A549 treated with AZD2906 at 1 μM for 4 hours (cell line): ENCODE measurements at places on chromosomes 2 and 18. TPM values are rescaled to one million over a fixed set of nuclear protein-coding genes. Genes with fewer than 3 reads are reported as not detected.

The ZNF396 gene
- 0.54 to 0.89 TPM (median 0.60 TPM) in 5 replicates for total RNA-seq

The IL18R1 gene
- 1.0 to 1.4 TPM (median 1.4 TPM) in 5 replicates for total RNA-seq

The PRSS56 gene
- 0.06 to 0.17 TPM (median 0.09 TPM) in 5 replicates for total RNA-seq

The PUS10 gene
- total RNA-seq: 2.0 to 3.7 TPM (median 2.5 TPM) in 5 replicates

The PAX8 gene
- total RNA-seq: 0.51 to 0.98 TPM (median 0.76 TPM) in 5 replicates

The RAB17 gene
- 0.14 to 0.43 TPM (median 0.28 TPM) in 5 replicates for total RNA-seq

The SNED1 gene
- total RNA-seq: 0.53 to 1.5 TPM (median 1.1 TPM) in 5 replicates

The ADCYAP1 gene
- not detected in 5 replicates for total RNA-seq

The FMNL2 gene
- 28.4 to 36.5 TPM (median 32.9 TPM) in 5 replicates for total RNA-seq

The KCNIP3 gene
- total RNA-seq: 1.4 to 2.4 TPM (median 2.2 TPM) in 5 replicates

The REG1B gene
- not detected in 5 replicates for total RNA-seq

The FEV gene
- not detected in 5 replicates for total RNA-seq

The SANBR gene
- 10.9 to 14.9 TPM (median 12.2 TPM) in 5 replicates for total RNA-seq

The SLC19A3 gene
- total RNA-seq: 1.6 to 3.1 TPM (median 2.8 TPM) in 5 replicates

The ST8SIA5 gene
- total RNA-seq: 0.07 TPM in 1 of 5 replicates, not detected in the others

The RTP5 gene
- total RNA-seq: not detected in 5 replicates

The GLI2 gene
- total RNA-seq: 16.8 to 26.9 TPM (median 22.1 TPM) in 5 replicates

The CAMKMT gene
- 3.5 to 5.4 TPM (median 4.8 TPM) in 5 replicates for total RNA-seq

The LRATD1 gene
- total RNA-seq: 0.09 to 0.17 TPM (median 0.14 TPM) in 5 replicates

The GNLY gene
- total RNA-seq: 0.20 to 0.45 TPM (median 0.35 TPM) in 4 of 5 replicates, not detected in the other

The RDH14 gene
- total RNA-seq: 34.5 to 40.4 TPM (median 39.3 TPM) in 5 replicates

The ABHD1 gene
- 1.3 to 1.6 TPM (median 1.3 TPM) in 5 replicates for total RNA-seq

The DSC3 gene
- total RNA-seq: 1.00 to 1.9 TPM (median 1.2 TPM) in 5 replicates

The TBR1 gene
- total RNA-seq: 0.01 to 0.20 TPM (median 0.06 TPM) in 4 of 5 replicates, not detected in the other

The MFF gene
- total RNA-seq: 94.2 to 104 TPM (median 100 TPM) in 5 replicates

The NTSR2 gene
- total RNA-seq: 0.05 to 0.08 TPM in 2 of 5 replicates, not detected in the others

The ELOA2 gene
- not detected in 5 replicates for total RNA-seq

The DLGAP1 gene
- 0.01 to 0.06 TPM in 2 of 5 replicates, not detected in the others for total RNA-seq

The SP140L gene
- total RNA-seq: 2.7 to 3.8 TPM (median 3.1 TPM) in 5 replicates

The ABCG8 gene
- not detected in 5 replicates for total RNA-seq

The XIRP2 gene
- total RNA-seq: not detected in 5 replicates

The RNU2-63P gene
- 1.4 TPM in 1 of 5 replicates, not detected in the others for total RNA-seq

The HOXD9 gene
- total RNA-seq: 0.83 to 1.6 TPM (median 1.2 TPM) in 5 replicates

The VSNL1 gene
- total RNA-seq: not detected in 5 replicates

The MYCN gene
- 0.03 TPM in 3 of 5 replicates, not detected in the others for total RNA-seq

The MARCHF4 gene
- total RNA-seq: 21.4 to 26.2 TPM (median 24.2 TPM) in 5 replicates

The RUFY4 gene
- 0.08 TPM in 1 of 5 replicates, not detected in the others for total RNA-seq

The CDH2 gene
- total RNA-seq: 35.6 to 54.6 TPM (median 43.0 TPM) in 5 replicates

The SCYGR6 gene
- total RNA-seq: not detected in 5 replicates

The DGKD gene
- 68.3 to 79.0 TPM (median 73.6 TPM) in 5 replicates for total RNA-seq

The ACTR1B gene
- total RNA-seq: 35.9 to 44.5 TPM (median 42.5 TPM) in 5 replicates

The IAH1 gene
- 82.8 to 109 TPM (median 104 TPM) in 5 replicates for total RNA-seq

The RAB12 gene
- 22.3 to 26.5 TPM (median 24.0 TPM) in 5 replicates for total RNA-seq

The ANKRD30B gene
- total RNA-seq: not detected in 5 replicates

The SCYGR3 gene
- not detected in 5 replicates for total RNA-seq

The TTC27 gene
- 22.8 to 28.8 TPM (median 23.3 TPM) in 5 replicates for total RNA-seq

The MYO7B gene
- total RNA-seq: 0.14 to 0.62 TPM (median 0.23 TPM) in 5 replicates

The FOXI3 gene
- 0.05 to 0.06 TPM (median 0.05 TPM) in 4 of 5 replicates, not detected in the other for total RNA-seq

The UGT1A10 gene
- 0.03 to 0.14 TPM (median 0.08 TPM) in 4 of 5 replicates, not detected in the other for total RNA-seq

The DPYSL5 gene
- total RNA-seq: 4.1 to 5.6 TPM (median 5.2 TPM) in 5 replicates

The MAPRE2 gene
- 9.9 to 14.9 TPM (median 11.2 TPM) in 5 replicates for total RNA-seq
